ENCODE measurements at places on chromosomes 4 and X. TPM values are rescaled to one million over a fixed set of nuclear protein-coding genes. Genes with fewer than 3 reads are reported as not detected.
A peak's percentile ranks its signal among the peaks of the same experiment; 100 is the strongest.

GRCh38 chr4:81516241-81516640, 44.5 kb upstream of the RASGEF1B start:
- DNase-seq, result peak; percentile 50

- no peak for DNase-seq
These were observed 24.0 kb downstream of the CEP44 start for GRCh38 chr4:174307694-174308093.

DNA sequence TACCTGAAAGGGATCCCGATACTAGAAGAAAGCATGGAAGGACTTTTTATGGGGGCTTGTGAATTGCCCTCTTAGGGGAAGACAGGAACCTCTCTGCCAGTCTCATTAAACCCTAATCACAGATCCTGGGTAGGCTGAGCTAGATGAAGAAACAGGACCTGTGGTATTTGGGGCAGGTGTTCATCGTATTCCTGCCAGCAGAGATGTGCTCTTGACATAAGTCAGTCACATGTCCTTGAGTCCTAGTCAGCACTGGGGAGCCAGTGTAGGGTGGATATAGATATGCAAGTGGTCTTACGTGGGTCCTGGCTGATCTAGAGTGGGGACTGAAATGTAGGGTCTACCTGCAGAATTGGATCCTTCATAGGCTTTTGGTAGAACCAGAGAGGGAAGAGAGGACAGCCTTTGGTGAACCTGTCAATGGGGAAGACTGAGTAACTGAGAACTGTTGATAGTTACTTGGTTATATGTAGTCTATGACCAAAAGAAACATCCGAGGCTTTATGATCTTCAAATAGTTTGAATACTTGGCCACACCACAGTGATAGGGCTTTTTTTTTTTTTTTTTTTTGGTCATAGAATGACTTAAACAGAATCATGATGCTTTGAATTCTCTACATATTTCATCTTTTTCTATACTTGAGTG, 63.5 kb upstream of the WDR1 start:
- no peak for DNase-seq

Gene NXF2
- total RNA-seq, result not detected

Gene SGCB
- 7.6 TPM for total RNA-seq

- DNase-seq, result no peak
These were observed 631.1 kb upstream of the CPEB2 start for GRCh38 chr4:14371131-14371530.

Gene OTUD5
- 50.6 TPM for total RNA-seq

DNA sequence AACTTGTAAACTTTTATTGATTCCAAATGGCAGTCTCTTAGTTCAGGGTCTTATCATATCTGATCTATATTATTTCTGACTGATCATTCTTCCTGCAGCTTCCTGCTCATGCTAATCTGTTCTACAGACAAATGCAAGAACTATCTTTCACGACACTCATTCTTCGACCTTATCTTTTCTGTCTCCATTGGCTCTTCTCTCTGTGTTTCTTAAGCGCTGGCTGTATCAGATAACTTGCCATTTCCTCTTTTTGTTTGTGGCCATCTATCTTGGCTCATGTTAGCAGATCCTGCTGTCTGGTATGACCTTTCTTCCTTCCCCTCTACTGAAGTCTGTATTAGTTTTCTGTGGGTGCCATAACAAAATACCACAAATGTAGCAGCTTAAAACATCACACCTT, 230.5 kb upstream of the PUDP start:
- no peak for DNase-seq

DNA sequence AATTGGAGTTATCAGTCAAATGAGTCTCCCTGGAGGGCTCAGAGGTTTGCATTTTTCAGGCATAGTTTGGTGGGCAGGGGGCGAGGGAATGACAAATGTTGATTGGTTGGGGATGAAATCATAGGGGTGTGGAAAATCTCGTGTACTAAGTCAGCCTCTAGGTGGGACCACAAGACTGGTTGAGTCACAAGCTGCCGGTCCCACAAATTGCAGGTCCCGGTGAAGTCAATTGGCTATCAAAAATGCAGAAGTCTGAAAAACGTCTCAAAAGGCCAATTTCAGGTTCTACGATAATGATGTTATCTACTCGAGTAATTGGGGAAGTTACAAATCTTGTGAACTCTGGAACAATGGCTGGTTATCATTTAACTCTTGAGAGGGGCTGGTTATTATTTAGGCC, 98.8 kb upstream of the DHX15 start:
- DNase-seq, result no peak

GRCh38 chr4:5884796-5885195, 8.1 kb downstream of the CRMP1 start:
- DNase-seq, result no peak

DNA sequence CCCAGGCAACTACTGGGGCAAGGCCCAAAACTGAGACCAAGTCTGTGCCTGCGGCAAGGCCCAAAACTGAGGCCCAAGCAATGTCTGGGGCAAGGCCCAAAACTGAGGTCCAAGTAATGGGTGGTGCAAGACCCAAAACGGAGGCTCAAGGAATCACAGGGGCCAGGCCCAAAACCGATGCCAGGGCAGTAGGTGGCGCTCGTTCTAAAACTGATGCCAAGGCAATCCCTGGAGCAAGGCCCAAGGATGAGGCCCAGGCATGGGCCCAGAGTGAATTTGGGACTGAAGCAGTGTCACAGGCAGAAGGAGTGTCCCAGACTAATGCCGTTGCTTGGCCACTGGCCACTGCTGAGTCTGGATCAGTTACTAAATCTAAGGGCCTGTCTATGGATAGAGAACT, 2.7 kb downstream of the GPRASP2 start:
- no peak for DNase-seq

Data from activated CD8-positive, alpha-beta T cell treated with anti-CD3 and anti-CD28 coated beads for 36 hours (primary cell).